ENCODE measurements at places on chromosomes 12 and 14.

GRCh38 chr14:104939666-104940410, 15.2 kb downstream of the PLD4 start:
- no peak for DNase-seq

GRCh38 chr12:18400186-18400585, 138.9 kb downstream of the PIK3C2G start:
- no peak for DNase-seq

- no peak for DNase-seq
Measured at GRCh38 chr12:3133405-3133783, 56.2 kb downstream of the TSPAN9 start.

DNA sequence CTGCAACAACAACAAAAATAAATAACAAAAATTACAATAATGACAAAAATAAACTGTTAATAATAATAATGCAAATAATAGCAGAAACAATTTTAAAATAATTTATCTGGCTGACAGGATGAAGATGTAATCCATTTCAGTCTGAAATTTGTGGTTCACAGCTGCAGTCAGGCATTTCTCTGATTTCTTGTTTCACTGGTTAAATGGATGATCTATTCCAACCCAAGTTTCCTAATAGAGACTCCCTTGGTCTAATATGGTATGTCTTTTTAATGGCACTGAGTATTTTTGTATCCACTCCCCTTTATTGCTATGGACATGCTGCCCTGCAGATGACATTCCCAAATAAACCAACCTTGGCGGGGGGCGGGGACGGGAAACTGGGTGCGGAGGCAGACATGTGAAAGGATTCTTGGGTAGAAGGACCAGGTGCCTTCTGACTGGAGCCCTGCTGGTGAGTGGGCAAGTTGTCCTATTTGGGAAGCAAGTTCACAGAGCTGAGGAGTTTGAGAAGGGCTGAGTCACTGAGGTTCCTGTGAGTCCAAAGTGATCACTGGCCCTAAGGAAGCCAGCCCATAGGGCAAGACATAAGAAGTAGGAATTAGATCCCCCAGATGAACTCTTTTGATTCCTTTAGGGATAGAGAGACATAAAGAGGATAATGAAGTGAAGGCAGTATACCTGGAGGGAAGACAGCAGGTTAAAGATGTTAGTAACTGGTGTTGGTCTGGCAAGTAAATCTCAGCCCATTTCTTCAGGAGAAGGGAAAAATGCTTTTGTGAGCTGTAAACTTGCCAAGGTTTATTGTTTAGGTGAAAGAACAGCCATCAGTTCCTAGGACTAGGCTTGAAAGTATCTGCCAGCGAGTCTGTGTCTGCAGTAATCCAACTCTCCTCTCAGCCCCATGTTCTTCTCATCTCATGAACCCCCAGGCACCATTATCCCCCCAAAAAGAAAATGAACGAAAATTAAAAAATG, 14.5 kb downstream of the FOXG1 start:
- no peak for DNase-seq

DNA sequence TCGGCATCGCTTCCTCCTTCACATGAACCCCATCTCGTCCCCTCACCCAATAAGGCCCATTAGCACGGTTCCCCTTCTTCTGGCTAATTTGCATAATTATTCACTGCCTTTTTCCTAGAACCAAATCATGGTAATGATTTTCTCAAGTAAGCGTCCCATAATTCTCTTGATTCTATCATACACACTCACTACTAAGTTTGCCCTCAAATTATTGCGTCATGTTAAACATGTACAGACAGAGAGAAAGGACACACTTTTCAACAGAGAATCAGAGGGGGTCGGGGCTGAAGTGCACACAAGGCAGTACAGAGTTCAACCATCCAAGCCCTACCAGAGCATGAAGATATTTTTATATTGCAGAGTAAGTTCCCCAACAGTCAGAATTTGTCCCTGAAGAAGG, 256.6 kb downstream of the FOXN3 start:
- no peak for DNase-seq

DNA sequence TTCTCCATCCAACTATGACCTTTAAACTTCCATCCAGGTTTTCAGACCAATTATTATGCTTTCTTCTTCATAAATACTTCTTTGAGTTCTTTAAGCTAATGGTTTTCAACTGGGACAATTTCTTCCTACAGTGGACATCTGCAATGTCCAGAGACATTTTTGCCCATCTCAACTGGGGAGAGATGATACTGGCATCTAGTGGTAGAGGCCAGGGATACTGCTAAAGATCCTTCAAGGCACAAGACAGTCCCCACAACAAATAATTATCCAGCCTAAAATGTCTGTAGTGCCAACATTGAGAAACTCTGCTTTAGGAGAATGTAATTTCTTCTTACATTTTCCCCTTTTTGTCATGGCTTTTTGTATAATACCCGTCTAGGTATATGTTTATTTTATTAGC, 10.6 kb downstream of the TRHDE start:
- no peak for DNase-seq
